ENCODE measurements at places on chromosomes 6 and 20.

DNA sequence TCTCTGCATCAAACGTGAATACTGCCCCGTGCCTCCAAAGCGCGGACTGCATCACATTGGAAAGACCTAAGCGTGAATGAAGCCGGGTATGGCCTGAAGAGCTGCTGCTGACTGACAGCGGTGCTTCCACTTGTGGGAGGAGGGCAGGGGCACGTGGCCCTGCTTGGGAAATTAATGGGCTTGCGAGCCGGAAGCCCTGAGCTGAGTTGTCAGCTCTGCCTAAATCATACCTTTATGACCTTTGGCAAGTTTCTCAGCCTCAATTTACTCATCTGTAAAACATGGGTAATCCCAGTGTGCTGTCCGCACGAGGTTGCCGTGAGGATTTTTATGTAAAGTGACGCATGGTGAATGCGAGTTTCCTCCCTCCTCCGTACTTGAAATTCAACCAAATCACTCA, 67.0 kb upstream of the FOXQ1 start:
- DNase-seq, result no peak

- no peak for DNase-seq
Measured at GRCh38 chr6:134727081-134727480, 222.8 kb downstream of the ALDH8A1 start.

- no peak for DNase-seq
Measured at GRCh38 chr6:150491131-150491810, 108.4 kb upstream of the PLEKHG1 start.

DNA sequence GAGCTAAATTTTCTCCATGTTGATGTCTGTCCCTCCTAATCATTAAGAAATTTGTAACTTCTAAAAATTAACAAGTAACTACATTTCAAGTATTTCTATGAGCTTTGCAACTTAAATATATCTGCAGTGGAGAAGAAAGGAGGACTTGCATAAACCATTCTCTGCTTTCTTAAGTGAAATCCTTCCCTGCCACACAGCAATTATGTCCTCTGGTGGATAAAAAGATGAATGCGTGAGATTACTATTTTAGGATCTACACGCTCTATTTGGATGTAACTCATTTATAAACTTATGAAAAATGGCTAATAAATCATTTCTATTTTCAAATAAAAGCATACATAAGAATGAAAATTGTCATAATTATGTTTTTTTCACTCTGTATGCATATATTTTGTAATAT, 338.0 kb upstream of the PTCHD4 start:
- no peak for DNase-seq

GRCh38 chr6:43639984-43640800, 4.6 kb downstream of the MAD2L1BP start:
- DNase-seq, result no peak

GRCh38 chr20:51736947-51737346, 31.2 kb downstream of the ATP9A start:
- no peak for DNase-seq

DNA sequence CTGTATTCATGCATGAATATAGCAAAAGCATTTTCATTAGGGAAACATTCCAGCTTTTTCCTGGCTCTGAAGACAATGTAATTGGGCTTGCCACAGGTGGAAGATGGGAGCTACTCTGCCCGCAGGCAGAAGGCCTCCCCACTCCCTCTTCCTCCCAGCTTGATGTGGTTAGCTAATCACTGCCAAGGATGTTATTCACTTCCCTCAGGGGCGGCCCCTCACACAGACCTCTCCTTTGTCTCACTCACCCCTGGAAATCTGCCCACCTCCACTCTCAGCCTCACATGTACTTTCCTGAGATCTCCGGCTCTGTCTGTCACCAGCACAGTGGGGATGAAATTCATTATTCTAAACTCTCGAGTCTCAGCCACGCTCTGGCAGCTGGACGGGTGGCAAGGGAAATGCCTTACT, 100.7 kb downstream of the ANKRD60 start:
- DNase-seq, result no peak

DNA sequence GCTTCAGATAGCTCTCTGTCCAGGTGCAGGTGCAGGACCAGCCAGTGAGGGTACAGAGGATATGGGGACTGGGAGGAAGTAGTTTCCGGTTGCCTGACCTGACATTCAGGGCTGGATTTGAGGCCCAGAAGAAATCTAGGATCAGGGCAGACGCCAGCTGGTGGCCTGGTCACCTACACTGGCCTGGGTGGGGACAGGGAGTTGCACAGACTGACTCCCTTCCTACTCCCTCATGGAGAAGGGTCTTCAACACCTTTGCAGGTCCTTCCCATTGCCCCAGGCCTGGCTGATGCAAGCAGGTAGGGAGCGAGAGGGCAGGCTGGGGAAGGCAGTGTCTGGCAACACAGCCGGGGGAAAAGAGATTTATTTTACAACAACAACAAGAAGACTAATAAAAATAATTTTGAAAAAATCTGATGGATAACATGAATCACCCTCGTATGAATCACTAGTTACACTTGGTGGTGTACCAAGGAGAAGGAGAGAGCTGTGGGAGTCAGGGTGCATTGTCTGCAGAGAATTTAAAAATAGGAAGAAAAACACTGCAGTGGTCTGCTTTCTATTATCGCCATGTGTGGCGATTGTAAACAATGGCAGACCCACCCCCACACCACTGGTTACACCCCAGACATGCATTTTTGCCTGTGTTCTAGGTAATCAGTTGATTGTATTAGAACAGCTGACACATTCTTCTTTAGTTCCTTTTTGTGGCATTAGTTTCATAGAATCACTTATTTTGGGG, 62.3 kb upstream of the SNX9 start:
- DNase-seq, result peak; percentile 45

- no peak for DNase-seq
Measured at GRCh38 chr20:63361519-63362435, 628 bp upstream of the CHRNA4 start.

DNA sequence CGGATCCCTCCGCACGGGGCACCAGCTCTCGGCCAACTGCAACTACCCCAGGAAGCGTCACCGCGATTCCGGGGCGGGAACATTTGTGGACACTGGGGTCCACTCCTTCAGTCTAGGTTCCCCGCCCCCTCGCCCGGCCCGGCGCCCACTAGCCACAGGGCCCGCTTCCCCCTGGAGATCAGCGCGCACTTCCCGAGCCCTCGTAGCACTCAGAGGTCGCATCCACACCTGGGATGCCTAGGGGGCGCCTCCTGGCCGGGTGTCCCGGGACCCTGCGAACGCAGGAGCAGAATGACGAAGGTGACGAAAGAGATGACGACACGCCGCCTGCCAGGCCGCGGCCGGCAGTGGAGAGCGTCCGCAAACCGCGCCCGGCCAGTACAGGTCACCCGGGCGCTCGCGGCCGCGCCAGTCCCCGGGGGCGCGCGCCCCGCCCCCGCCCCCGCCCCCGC, 309 bp upstream of the AIG1 start:
- DNase-seq, result peak; percentile 72

- no peak for DNase-seq
Measured at GRCh38 chr6:85944776-85945175, 302.1 kb upstream of the SYNCRIP start.

DNA sequence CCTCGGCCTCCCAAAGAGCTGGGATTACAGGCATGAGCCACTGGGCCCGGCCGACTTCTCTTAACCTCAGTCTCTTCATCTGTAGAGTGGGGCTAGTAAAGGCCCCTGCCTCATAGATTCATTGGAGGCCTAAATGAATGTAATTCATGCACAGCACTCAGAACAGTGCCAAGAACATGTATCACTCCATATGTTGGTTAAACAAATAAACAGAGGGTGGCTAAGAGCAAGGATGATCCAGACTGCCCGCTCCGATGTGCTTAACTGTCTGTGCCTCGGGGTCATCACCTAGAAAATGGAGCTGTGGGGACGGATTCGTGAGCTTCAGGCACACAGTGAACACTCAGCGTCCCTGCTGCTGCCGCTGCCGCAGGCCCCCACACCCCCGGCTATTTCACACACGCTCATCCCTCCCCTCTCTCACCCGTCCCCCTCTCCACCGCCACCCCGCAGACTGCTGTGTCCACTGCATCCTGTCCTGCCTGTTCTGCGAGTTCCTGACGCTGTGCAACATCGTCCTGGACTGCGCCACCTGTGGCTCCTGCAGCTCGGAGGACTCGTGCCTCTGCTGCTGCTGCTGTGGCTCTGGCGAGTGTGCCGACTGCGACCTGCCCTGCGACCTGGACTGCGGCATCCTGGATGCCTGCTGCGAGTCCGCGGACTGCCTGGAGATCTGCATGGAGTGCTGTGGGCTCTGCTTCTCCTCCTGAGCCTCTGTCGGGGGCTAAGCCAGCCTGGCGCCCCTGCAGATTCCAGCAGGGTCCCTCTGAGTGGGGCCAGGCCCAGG, 14.8 kb downstream of the MDFI start:
- DNase-seq, result no peak

GRCh38 chr6:166852451-166852975, 103.8 kb downstream of the RNASET2 start:
- DNase-seq, result no peak

GRCh38 chr6:53492860-53493634, 51.9 kb downstream of the GCLC start:
- DNase-seq, result no peak

DNA sequence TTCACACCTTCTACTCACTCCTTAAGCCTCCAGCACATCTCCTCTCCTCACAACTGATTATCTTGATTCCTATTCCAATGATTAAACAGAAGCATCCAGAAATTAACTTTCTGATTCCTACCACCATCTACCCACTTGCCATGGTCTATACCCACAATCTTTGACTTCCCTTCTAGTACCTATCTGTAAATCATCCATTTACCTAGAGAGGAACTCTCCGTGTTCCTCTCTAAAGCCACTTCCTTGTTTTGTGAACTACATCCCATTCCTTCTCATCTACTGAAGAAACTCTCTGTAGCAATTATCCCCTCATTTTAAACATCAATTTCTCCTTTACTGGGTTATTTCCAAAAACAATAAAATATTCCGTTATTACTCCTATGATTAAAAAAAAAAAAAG, 167.3 kb downstream of the ARHGAP18 start:
- no peak for DNase-seq

GRCh38 chr20:8971669-8972316, 97.1 kb upstream of the PLCB4 start:
- no peak for DNase-seq

- DNase-seq, result no peak
Measured at GRCh38 chr6:27174958-27175357, 72.5 kb upstream of the PRSS16 start.

DNA sequence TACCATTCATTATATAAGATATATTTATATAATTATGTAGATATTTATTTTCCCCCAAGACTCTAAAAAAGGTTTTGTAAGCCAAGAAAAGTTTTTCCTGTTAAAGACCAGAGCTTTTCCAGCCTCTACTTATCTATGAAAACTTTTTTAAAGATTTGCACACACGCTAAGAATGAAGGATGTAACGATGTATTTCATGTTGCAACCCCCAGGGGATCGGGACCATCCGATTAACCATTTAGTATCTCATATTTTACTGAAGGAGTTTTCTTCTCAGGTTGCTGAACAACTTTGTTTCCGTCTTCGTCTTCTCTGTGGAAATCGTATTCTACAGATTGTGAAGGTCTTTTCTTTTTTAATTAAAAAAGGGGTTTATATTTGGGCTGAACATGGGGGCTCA, 70.0 kb upstream of the SASH1 start:
- no peak for DNase-seq

DNA sequence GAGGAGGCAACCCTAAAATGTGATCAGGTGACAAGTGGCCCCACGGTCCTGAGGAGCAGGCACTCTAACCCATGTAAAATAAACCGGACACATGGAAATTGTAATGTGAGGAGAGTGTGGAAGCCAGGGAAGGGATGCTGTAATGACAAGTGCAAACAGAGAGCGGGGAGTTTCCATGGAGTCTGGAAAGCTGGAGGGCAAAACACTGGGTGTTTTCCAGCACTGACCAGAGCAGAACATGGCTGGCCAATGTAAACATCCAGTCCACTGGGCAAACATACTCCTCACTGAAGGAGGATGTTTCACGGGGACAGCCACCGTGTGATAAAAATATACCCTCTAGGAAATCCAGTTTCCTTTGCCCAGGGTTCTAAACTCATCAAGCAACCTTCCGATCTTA, 219.0 kb upstream of the JARID2 start:
- DNase-seq, result no peak

DNA sequence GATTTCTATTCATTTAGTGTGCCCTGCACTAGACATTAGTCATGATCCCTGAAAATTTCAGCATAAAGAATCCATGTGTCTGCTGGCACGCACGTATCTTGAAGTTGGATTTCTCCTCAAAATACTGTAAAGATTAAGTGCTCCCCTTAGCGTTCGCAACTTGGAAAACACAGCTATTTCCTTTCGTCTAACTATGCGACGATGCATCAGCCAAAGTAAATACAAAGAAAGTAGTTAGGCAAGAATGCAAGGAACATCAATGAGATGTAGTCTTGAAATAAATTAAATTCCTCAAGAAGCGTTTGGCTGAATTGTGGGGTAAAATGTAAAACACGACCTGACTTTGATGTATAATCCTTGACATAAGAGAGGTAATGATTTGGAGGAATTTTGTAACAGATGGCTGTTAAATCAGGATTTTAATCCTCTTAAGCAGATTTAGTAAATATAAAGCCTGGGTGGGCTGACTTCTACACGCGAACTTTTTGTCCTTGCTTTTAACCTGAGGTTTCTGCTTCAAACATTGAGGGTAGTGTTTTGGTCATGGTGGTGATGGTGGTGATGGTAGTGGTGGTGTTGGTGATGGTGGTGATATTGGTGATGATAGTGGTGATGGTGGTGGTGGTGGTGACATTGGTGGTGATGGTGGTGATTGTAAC, 88.2 kb downstream of the FOXF2 start:
- DNase-seq, result no peak

DNA sequence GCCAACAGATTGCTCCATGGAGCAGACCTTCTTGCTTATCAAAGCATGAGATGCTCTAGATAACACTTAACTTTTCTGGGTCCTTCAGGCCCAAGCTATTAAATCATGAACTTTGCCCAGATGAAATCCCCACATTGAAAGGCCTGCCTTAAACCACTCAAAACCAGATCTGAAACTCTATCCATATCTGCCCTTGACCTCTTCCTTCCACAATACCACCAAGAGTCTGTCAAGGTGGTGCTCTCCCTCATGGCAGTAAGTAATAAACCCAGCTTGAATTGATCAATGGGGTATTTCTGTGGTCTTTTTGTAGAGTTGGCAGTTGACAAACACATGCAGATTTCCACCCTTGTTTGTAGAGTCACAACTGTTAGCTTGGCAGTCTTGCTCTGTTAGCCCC, 135.5 kb downstream of the ISM1 start:
- no peak for DNase-seq

- no peak for DNase-seq
Measured at GRCh38 chr6:16623731-16624130, 137.5 kb downstream of the ATXN1 start.

DNA sequence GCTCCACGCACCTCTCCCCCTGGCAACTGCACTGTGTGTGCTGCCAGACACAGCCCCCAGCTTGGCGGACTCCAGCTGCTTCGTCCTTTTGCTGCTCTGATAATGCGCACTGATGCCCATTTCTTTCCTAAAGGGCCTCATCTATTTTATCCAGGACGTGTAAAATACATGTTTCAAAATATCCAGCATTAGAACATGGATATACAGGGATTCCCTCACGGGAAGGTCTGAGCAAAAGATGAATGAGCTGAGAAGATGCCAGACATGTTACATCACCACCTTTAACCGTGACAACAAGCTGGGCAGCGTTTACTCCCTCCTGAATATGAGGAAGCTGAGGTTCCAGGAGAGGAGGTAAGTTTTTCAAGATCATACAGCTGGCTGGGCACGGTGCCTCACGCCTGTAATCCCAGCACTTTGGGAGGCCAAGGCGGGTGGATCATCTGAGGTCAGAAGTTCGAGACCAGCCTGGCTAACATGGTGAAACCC, 32.8 kb downstream of the TNXB start:
- DNase-seq, result no peak

GRCh38 chr20:32830437-32830836, 10.7 kb downstream of the MAPRE1 start:
- no peak for DNase-seq

- no peak for DNase-seq
Measured at GRCh38 chr6:15073344-15073789, 172.5 kb upstream of the JARID2 start.
